NCI-H187 (cell line): ENCODE measurements at places on chromosomes 6 and 20.

GRCh38 chr6:83536034-83536646 is 23.8 kb downstream of the PRSS35 start:
- no peak for DNase-seq

- DNase-seq = no peak
These were observed 167.9 kb downstream of the HAO1 start for GRCh38 chr20:7772371-7772770.

DNA sequence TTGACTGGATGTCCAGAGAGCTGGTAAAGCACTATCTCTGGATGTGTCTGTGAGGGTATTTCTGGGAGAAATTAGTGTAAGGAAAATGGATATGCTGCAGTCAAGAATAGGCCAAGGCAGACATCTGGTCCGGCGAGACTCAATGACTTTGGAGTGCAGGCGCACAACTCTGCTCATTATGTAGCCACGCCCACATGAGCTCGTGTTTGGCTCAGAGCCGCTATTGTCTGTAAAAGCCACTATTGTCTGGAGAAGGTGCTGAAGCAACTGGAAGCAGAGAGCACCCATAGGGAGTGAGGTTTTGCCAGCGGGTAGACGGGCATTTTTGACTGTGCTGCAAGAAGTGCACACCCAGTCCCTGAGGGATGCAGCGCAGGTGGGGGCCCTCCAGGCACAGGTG is 305.0 kb upstream of the POU3F2 start:
- no peak for DNase-seq

DNA sequence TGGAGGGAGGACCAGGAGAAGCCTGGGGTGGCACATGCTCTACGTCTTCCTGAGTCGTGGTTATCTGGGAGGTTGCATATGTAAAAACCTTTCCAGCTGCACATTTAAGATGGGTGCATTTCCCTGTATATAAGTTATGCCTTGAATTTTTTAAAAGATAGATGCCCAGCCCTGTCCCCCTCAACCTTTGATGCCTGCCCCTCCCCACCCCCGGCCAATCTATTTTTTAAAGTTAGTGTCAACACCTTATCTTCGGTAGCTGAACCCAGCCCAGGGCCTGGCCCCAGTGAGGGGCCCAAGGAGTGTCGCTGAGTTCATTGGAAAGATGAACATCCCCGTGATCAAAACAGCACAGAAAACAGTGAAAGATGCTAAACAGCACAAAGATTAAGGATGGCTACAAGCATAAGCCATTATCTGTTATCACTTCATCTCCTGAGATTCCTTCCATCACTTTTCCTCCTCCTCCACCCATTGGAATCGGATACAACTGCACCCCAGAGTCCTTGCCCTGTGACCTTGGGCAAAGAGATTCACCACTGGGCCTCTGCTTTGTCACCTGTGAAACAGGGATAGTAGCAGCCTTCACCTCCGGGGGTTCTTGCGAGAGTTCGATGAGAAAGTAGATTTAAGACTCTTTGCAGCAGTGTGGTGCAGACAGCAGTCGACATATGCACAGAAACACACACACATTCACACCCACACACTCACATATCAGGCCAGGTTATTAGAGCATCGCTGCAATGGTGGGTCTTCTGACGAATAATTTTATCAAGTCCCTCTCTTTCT is 47.5 kb downstream of the SIRPA start:
- DNase-seq = no peak

DNA sequence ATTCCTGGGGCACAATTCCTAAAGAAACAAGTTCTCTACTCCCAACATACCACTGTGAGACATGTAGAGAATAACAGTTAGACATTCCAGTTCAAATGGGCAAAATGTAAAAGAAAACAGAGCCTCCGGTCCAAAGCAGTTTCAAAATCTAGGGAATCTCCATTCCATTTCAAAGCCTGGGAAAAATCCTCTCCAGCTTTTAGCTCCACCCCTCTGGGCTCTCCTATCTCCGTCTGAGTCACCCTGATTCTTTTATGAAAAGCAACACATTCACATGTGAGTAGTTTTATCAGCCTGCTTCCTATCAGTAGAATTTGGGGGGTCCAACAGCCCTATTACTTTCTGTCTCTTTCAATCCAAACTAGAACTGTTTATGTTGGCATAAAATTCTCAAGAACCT is 3.7 kb downstream of the CSNK2A1 start:
- DNase-seq = no peak

- no peak for DNase-seq
These were observed 28.5 kb upstream of the TMEM14A start for GRCh38 chr6:52642368-52642767.

DNA sequence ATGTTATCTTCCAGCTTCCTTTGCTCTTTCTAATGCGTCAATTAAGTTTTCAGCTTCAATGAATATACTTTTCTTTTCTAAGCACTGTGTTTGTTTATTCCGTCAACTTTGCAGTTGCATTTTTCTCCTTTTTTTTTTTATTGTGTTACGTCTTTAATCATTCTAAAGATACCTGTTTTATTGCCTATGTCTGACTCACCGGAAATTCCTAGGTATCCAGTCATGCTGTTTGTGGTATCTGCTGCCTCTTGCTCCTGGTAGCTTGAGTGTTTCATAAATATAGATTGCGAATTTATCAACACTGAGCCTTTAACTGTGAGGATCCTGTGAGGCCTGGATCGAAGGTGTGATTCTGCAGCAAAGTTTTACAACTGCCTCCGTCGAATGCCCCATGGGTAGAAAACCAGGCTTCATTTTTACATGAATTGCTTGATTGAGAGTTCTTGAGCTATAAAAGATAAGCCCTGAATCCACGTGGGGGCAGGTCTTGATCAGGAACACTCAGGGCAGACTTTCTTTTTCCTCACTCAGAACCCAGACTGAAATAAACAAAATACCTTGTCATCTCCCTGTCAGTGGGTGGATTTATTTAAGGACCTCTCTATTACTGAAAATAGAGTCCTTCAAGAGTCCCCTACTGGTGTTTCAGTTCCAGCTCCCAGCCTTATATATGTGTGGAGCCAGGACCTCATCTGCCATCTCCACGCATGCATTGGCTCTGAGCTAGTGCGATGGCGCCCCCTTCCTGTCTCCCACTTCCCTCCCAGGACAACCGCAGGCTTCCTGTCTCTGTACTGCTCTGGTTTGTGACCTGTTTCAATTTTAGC is 60.1 kb upstream of the LRRC1 start:
- no peak for DNase-seq

DNA sequence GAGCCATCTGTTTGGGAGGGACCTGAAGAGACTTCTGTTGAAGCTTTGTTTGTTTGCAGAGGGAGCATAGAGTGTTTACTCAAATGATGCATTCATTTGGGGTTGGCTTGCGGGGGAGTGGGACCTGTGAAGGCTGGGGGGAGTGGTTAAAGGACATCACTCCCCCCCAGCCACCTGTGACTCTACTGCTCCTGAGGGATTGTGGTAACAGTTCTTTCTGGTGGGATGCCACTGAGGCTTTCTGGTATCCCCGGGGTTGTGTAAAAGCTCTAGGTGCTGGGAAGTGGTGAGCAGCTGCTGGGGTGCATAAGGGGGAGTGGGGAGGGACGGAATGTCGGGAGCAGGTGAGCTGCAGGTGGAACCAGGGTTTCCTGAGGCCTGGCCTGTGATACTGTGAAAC is 239.2 kb upstream of the QKI start:
- no peak for DNase-seq

DNA sequence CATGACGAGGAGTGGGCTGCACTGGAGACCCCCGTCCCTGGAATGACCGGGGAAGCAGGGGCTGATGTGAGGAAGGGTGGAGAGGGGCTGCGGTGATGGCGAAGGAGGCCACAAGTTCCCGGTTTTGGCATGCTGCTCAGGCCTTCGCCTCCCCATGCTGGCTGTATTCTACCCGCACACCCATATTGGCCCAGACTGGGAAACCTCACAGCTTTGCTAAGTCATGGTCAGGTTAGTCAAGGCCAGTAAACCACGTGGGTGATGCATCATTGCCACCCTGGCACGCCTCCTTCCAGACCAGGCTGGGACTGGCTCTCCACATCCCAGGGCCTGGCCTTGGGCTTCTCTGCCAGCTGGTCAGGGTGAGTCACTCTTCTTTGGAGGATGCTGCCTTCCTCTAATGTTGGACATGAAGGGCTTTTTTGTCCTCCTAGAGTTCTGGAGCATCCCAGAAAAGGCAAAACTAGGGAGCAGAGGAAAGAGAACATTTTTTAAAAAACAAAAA is 53.8 kb downstream of the PCNA start:
- no peak for DNase-seq
